ENCODE measurements at places on chromosomes 1 and 21.

DNA sequence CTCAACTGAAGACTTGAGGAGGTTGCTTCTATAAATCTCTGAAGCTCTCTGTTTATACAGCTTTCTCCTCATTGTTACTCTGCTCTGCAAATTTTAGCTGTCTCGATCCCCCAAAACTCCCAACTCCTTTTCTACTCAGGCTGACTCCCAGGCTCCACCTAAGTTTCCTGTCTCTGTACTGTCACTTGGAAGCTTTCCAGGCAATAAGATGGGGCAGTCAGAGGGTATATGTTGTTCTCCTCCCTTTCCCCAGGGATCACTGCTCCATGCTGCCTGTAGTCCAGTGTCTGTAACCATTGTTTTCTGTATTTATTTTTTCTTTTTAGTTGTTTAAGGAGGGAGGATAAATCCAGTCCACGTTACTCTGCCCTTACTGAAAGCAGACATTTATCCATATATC lies 13.4 kb downstream of the TSNAX start:
- no peak for DNase-seq

DNA sequence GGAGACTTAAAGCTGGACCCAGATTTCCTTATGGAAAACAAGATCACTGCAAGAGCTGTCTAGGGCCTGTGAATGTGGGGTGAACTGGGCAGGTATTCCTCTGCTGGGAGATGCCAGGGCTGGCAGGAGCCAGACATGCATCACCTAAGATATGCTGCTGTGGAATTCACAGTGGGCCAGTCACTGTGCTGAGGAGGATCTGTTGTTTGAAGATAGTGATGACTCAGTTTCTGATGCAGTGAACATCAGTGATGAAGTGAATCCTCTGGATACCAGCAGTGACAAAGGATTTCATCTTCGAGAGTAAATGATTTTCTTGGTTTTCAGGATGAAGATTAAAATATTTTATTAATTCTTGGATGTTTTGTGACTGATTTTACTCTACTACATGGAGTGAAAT lies 29.9 kb upstream of the CAMSAP2 start:
- no peak for DNase-seq

DNA sequence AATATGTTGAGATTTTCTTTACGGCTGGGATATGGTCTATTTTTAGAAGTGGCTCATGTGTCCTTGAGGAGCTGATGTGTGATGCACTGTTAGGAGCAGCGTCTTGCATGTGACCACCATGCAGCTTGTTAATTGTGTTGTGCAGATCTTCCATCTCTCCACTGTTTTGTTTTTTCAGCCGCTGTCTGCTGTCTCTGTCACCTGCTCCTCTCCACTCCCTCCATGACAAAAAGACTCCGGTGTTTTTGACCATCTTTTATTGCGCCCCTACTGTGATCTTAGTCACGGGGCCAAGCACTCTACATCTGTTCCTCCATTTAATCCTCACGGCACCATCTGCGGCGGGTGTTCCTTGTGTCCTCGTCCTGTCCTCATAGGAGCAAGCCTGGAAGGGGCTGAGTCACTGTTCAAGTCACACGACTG lies 51.8 kb downstream of the ADARB1 start:
- no peak for DNase-seq

DNA sequence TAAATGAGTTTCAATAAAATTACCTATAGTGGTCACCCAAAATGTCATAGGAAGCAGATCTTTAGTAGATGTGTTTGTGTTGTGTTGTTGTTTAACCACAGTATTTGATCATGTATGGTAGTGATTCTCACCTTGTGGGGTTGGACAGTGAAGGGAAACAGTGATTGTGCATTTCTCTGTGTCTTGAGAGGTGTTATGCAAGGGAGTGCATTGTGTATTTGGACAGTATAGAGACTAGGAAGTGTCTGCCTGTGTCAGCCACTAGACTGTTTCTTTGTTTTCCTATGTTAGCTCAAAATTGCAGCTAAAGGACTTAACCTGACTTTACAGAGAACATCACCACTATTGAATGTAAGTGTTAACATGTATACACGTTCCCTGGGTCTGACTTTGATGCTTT lies 6.0 kb downstream of the RGS2 start:
- DNase-seq: no peak

DNA sequence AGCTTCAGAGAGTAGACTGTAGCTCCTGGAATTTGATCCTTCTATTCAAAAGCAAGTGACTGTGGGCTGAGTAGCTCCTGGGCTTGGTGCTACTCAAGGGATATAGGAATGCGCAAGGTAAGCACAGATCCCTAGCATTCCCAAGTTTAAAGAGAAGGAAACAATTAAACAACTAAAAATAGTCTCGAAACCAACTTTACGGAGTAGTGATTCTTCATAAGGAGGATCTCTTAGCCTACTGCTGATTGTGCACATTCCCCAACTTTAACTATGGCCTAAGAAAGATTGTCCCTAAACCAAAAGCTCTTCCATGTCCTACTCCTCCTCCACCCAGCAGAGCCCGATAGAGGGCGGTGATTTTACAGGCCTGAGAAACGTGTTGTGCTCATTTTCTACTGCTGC lies 226.5 kb upstream of the CAMK1G start:
- no peak for DNase-seq

DNA sequence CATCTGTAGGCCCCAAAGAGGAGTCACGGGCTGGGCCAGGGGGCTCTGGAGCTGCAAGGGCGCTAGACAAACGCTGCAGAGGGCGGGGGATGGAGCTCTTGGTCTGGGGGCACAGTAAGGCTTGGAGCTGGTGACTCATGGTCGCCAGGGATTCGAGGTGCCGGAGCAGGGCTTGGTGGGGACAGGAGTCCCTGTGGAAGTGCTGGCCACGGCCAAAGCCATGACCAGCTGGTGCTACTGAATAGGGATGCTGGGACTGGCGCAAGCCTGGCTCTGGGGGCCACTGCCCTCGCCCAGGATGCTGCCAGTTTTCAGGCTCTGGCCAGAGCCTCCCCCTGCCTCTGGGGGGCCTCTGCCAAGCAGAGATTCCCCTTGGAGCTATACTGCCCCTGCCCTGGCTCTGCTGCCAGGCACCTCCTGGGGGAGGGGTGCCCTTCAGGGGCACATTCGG lies 25.2 kb downstream of the SPOCD1 start:
- no peak for DNase-seq

DNA sequence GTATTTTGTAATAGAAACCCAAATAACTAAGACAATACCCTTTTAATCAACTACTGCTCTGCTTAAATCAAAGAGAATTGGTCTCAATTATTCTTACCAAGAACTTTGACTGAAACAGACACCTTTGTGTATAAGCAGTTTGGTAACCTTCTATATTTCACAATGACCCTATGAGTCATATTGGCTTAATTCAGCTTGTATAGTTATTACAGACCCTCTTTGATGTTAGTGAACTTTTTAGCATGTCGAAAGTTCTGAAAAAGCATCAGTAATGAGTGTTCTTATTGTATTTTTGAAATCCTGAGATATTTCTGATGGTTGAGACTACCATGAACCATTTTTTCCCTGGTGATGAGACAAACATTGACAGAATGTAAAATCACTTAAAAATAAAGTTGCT lies 43.3 kb upstream of the RABGAP1L start:
- DNase-seq: no peak

- no peak for DNase-seq
Measured at GRCh38 chr1:246157516-246157915, 349.6 kb downstream of the SMYD3 start.

GRCh38 chr1:153228491-153228890 lies 11.1 kb downstream of the PRR9 start:
- no peak for DNase-seq

DNA sequence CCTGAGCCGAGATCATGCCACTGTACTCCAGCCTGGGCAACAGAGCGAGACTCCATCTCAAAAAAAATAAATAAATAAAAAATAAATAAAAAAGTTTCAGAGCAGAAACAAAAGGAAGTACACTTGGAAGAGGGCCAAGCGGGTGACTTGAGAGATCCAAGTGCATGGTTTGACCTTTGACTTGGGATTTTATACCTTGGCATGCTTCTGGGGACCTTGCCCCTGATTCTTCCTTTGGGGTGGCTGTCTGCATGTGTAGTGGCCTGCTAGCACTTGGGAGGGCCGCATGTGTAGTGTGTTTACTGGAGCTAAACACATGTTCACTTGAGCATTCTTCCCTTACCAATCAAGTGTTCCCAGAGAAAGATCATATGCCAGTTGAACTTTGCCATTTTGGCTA lies 114.0 kb downstream of the DTL start:
- DNase-seq: no peak

Measured in BJ (cell line).